ENCODE measurements at places on chromosomes 1 and 21.

GRCh38 chr1:21262293-21263051 is 27.8 kb downstream of the ECE1 start:
- no peak for DNase-seq

GRCh38 chr1:39970274-39970673 is 15.3 kb downstream of the MFSD2A start:
- no peak for DNase-seq

DNA sequence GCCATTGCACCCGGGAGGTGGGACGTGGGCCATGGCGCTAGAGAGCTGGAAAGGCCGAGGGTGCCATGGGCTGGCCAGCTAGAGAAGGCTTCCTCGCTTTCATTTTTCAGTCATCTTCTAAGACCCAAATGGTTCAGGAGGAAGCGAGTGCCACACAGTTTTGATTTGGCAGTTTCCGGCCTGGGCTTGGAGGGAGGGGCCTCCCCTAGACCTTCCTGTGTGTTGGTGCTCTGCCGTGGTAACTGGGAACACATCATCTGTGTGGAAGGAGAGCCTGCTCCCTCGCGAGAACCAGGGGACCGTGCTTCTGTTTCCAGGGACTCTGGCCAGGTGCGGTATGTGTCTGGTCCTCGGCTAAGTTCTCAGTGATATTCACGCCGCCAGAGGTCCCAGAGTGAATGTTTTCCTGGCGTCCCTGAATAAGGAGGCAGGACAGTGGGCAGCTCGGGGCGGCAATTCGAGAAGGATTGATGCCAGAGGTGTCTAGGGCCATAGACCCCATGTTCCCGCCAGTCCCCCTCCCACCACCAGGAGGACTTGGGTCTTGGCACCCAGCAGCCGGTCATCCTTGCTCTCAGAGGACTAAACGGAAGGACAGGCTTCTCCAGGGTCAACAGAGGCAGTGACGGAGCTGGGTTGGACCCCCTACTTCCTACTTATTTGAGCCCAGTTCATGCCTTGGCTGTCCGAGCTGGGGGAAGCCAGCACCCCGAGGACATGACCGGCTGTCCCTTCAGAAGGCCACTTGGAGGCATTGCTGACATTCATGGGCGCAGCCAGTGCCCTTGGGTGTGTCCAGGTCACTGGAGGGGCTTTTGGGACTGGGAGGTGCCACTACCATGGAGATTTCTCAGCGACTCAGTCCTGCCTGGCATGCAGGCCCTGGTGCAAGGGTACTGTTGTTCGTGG is 2.7 kb upstream of the NPHP4 start:
- no peak for DNase-seq

DNA sequence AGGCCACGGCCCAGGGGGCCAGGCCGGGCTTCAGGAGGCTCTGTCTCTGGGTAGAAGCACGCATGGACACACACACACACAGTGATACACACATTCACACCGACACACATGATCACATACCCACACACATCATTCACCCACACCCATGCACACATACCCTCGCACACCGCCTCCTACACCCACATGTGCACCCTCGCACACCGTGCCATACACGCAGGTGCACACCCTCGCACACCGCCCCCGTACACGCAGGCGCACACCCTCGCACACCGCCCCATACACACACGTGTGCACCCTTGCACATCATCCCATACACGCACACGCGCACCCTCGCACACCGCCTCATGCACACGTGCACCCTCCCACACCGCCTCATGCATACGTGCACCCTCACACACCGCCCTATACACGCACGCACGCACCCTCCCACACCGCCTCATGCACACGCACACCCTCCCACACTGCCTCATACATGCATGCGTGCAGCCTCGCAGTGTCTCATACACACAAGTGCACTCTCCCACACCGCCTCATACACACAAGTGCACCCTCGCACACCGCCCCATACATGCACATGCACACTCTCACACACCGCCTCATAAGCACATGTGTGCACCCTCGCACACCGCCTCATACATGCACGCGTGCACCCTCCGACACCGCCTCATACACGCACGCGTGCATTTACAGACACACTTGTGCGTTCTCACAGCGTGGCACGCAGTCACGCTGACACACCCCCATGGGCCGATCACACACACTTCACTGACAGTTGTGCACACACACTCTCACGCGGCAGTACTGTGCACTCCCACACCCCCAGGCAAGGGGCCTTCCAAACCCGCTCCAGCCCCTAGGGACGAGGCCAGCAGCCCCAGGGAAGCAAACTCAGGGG is 128.1 kb downstream of the SIK1 start:
- no peak for DNase-seq

- DNase-seq, result no peak
Measured at GRCh38 chr1:22512873-22513272, 50.4 kb upstream of the EPHA8 start.

- no peak for DNase-seq
Measured at GRCh38 chr1:210252621-210253051, 20.0 kb downstream of the SERTAD4 start.

GRCh38 chr1:16903458-16903796 is 7.6 kb downstream of the RNU1-2 start:
- no peak for DNase-seq

- no peak for DNase-seq
Measured at GRCh38 chr1:209377995-209378394, 205.5 kb upstream of the CAMK1G start.

DNA sequence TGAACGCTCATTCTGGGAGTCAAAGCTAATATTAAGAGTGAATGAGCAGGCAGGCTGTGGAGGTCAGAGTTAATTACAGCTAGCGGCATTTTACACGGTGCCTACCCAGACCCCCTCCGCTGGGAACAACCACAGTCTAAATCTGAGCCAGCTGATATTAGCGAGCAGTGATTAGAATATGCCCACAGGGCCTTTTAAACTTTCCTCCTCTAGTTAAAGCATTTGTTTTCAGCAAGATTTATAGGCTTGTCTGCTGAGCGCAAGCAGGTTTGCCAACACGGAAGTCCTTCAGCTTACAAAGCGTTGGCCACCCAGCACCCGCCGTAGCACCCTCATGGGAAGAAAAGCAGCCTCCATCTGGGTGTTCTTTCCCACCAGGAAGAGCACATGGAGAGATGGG is 72.1 kb downstream of the LMX1A start:
- DNase-seq, result no peak

- DNase-seq, result no peak
Measured at GRCh38 chr1:201212461-201213055, 21.9 kb downstream of the IGFN1 start.

DNA sequence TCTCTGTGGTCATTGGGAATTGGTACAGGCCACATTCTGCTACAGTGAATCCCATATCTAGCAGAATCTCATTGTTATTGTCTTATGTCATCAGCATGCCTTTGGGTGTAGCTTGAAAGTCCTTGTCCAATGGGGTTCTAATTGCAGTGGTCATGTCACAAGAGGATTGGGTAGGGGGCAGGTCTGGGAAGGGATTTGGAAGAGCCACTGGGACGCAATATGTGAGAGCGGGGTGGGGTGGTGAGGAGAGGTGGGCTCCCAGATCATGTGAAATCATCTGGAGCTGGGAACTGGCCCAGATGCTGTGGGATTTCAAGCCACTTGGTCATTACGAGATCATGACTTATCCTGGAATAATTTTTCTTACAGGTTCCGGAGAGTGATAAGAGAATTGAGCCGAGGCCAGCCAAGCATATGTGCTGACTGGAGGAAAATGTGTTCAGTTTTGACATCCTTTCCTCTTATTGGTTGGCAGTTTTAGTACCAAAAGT is 16.3 kb downstream of the CNIH3 start:
- no peak for DNase-seq

- DNase-seq, result no peak
Measured at GRCh38 chr1:229970714-229971113, 96.3 kb upstream of the GALNT2 start.
